Heart left ventricle (tissue), 16 donors: ENCODE measurements at places on chromosomes 6 and 20. TPM values are rescaled to one million over a fixed set of nuclear protein-coding genes. Genes with fewer than 3 reads are reported as not detected.

The ACTR5 gene
- polyA plus RNA-seq = 6.4 TPM

- DNase-seq = no peak
Measured at GRCh38 chr20:46438156-46438750, 31.8 kb upstream of the ELMO2 start.

DNA sequence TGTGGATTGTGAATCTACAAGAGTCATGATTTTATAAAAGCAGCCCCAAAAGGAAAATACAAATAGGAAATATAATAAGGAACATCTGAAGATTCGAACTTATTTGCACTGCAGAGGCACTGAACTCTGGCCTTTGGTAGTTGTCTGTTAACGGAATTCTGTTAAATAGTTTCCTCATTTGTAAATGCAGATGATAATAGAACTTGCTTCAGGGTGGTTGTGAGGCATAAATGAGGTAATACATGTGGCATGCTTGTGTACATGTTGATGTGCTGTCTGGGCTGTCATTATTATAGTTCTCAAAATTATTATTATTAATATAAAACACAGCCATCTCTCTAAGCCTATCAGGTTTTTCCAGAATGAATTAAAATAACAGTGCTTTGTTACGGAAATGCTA lies 302.0 kb downstream of the NRN1 start:
- DNase-seq = no peak

DNA sequence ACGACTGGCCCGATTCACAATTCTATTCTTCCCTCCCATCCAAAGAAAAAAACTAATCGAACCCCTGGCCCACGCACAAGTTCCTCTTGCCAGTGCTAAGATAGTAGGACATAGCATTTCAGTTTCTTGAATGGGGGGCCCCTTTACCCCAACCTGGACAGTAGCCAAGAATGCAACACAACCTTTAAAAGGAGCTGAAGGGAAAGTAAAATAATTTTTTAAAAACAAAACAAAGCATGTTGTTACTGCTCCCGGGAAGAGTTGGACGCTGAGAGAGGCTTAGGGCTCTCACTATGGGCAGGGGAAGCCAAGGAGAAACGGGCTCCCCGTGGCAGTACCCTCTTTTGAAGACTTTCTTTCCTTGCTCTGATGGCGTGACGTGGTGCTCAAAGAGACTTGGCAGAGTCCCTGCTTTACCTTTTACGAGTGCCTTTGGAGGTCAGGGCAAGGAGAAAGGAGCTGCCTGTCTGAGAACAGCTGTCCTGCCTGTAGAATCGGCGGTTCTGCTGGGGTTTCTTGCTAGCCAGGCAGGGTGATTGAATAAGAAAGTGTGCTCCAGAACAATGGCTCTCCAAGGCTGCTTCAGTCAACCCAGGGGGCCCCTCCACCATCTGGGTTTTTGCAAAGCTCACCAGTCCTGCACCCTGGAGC lies 5.8 kb downstream of the TFAP2C start:
- no peak for DNase-seq

- no peak for DNase-seq
Measured at GRCh38 chr20:36036688-36037087, 68.3 kb downstream of the CNBD2 start.
